ENCODE measurements at places on chromosomes 11 and 22.

DNA sequence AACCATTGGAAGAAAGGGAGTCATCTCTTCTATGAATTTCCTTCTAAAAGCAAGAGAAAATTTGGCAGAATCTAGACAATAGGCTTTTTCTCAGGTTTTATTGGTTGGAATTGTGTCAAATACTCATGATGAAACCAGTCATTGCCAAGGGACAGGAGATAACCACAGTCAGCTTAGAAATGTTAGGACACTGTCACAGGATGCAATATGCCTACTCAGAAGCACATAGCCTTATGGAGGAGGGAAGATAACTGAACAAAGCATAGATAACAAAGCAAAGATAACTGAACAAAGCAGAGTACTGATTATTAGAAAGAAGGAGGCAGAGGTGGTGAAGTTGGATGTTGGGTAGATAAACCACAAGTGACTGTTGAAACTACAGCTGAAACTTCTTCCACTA is 303.5 kb upstream of the PDGFD start:
- no peak for DNase-seq

DNA sequence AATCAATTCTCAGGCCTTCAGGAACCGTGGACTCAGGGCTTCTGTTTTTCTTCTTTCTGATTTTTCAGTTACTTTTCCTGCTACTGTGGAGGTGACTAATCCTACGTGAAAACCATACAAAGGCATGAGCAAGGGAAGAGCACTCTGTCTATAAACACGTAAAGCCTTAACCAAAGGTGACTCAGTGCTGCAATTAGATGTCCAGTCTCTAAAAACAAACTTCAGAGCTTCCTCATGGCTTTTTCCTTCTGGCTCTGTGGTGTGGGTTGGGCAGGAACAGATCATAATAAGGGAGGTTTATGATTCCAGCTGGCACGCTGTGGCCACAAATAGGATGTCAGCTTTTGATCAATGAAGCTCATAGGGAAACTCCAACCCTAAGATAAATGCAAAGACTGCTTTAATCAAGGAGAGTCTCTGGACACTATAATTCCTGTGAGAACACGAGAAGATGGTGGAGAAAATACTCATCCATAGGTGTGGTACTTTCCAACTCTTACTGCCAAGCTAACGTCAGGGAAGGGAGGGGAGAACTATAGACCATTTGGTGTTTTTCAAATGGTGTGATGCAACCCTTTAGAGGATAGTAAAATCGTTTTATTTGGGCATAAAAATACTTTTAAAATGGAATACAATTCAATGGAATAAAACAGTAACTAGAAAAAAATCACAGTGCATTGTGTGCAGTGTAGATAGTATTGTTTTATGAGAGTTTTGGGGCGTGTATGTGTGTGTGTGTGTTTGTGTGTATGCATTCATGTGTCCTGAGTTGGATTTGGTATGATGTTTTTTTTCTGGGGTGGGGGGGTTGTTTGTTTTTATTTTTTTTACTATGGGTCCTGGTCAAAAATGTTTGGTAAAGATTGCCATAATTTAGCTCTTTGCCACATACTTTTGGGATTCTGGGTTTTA is at the start of gene NXPE2:
NXPE2 (plus strand) TSS at position 403 of the 912 bp plus-strand sequence; CDS start at position 452, 49 bp downstream.
- no peak for DNase-seq

- no peak for DNase-seq
Measured at GRCh38 chr11:68956142-68956541, 24.6 kb downstream of the MRGPRD start.

- no peak for DNase-seq
Measured at GRCh38 chr22:27935897-27936296, 16.8 kb upstream of the PITPNB start.

GRCh38 chr22:49199224-49199623 is 628.4 kb downstream of the BRD1 start:
- DNase-seq, result no peak

- DNase-seq, result peak; percentile 51
Measured at GRCh38 chr11:85809863-85810262, 1.1 kb downstream of the SYTL2 start.

- no peak for DNase-seq
Measured at GRCh38 chr11:665704-666281, 28.7 kb downstream of the DRD4 start.

GRCh38 chr11:39586036-39586435 is 1873.4 kb downstream of the LRRC4C start:
- DNase-seq, result no peak

DNA sequence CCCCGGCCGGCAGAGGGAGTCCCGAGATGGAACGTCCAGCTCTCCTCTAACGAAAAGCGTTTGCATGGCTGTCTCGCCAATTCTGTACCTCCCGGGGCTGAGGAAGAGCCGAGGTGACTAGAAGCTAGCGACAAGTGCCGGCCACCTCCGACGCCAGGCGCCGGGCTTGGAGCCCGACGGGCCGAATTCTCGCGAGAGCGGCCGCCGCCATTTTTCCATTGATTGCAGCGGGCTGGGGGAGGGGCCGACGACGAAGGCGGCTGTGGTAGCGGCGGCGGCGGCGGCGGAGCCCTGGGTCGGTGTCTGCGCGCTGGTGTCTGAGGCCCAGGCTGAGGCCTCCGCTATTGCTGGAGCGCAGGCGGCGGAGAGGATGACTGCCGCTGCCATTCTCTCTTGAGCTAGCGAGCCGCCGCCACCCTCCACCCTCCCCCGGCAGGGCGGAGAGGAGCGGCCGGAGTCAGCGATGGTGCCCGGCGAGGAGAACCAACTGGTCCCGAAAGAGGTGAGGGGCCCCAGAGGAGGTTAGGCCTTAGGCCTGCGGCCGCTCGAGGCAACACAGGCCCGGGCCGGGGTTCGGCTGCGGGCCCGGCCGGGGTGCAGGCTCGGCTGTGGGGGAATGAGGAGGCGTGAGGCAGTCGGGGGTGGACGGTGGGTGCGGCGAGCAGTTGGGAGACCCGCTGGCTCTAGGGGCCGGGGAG is at the start of gene USP47:
USP47 (plus strand) TSS at position 250 of the 698 bp plus-strand sequence; CDS start at position 464, 214 bp downstream.
- peak; percentile 91 for DNase-seq

DNA sequence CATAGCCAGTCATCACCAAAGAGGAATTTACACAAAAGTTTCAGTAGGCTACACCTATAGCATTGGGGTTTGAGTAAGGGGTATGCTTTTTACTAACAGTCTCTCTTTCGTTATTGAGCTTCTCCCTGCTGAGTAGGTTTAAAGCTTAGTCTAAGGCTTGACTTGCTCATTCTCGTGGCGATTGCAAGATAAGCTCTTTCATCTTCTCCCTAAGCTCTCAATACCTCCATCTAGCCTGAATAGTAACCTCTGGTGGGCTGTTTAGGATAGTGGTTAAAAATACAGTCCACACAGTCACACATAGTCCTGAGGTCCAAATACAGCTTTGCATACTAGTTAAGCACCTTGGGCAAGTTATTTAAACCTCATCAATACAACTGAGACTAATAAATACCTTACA is 65.6 kb downstream of the IMMP1L start:
- no peak for DNase-seq

- no peak for DNase-seq
Measured at GRCh38 chr11:115267238-115267781, 236.9 kb downstream of the CADM1 start.

- no peak for DNase-seq
Measured at GRCh38 chr11:2990617-2991451, 1.3 kb downstream of the NAP1L4 start.

- DNase-seq, result no peak
Measured at GRCh38 chr11:111001986-111002611, 243.4 kb upstream of the POU2AF2 start.

GRCh38 chr11:83056204-83056603 is 15.5 kb downstream of the RAB30 start:
- DNase-seq, result no peak

DNA sequence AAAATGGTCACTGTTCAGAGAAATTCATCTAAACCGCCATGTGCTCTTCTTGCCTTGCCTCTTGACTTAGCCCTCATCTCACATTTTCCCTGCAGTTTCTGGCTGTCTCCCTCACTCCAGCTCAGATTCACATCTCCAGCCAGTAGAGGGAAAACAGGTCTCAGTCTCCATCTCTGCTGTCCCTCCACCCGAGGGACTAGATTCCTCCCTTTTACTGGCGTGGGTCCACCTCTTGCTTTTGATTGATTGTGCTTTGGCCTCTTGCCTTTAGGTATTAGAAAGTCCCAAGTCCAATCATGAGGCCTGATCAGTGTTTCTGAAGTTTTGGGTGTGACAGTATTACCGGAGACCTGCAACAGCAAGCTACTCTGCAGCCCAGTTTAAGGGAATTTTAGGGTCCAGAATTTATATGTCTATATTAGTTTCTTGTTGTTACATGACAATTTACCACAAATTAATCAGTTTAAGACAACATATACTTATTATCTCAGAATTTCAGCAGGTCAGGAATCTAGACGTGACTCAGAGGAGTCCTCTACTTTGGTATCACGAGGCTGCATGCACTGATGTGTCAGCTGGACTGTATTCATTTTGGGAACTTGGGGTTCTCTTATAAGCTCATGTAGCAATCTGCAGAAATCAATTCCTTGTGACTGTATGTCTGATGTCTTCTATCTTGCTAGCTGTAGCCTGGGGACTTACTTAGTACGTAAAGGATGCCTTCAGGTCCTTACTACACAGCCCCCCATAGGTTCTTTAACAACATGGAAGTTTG is 805.2 kb upstream of the CCDC90B start:
- no peak for DNase-seq

DNA sequence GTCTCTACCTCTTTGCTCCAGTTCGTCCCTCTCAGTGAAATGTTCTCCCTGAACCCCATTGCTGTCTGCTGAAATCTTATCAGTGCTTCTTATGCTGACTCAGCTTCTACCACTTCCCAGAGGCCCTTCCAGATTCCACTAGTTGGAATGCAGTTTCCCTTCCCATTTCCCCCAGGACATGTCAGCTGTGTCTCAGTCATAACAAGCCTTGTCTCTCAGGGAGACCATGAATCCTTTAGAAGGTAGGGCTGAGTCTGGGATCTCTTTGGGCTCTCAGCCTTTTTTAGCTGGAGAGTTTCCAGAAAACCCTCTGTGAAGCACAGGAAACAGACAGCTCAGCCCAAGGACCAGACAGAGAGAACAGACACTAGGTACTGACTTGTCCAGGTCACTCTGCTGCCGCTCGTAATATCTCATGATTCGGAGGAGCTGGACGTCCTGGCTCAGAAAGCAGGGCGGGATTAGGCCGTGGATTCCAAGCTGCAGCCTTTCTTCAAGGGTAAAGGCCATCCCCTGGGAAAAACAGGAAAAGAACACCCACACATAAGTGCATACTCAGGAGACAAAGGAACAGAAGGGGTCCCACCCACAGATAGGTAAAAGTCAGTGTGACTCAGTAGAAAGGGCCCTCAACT is 113.0 kb downstream of the ME3 start:
- no peak for DNase-seq

- no peak for DNase-seq
Measured at GRCh38 chr22:44786610-44787009, 34.2 kb downstream of the ARHGAP8 start.

DNA sequence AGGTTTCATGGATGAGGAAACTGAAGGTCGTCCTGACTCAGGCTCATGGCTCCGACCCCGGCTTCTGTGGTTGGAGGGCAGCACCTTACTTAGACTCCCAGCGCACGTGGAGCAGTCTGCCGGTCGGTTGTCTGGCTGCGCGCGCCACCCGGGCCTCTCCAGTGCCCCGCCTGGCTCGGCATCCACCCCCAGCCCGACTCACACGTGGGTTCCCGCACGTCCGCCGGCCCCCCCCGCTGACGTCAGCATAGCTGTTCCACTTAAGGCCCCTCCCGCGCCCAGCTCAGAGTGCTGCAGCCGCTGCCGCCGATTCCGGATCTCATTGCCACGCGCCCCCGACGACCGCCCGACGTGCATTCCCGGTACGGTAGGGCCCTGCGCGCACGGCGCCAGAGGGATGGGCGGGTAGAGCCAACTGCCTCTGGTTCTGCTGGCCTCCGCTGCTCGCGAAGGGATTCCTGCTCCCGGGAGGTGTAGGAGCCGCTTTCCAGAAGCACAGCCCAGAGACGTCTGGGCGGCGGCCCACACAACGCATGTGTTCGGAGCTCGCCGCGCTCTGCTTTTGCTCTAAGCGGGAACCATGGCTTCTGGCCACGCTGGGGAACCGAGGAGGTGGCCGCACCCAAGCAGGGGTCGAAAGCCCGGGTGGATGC is at the start of gene LDHA:
LDHA (plus strand) TSS at position 289 of the 653 bp plus-strand sequence. CDS start 2,280 bp downstream, outside the sequence.
- DNase-seq, result peak; percentile 98

DNA sequence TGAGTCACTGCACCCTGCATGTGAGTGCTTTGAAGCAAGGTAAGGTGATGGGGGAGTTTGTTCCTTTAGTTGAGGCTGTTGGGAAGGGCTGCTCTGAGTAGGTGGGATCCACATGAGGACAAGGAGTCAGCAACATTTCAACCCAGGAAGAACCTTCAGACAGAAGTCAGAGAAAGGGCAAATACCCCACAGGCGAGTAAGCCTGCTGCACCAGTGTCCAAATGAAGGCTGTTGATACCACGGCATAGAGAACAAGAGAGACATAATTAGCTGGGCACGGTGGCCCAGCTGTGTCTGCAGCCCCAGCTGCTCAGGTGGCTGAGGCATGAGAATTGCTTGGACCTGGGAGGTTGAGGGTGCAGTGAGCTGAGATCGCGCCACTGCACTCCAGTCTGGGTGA is 54.3 kb upstream of the CLMP start:
- no peak for DNase-seq

- no peak for DNase-seq
Measured at GRCh38 chr11:86182976-86183584, 61.5 kb upstream of the EED start.

GRCh38 chr22:48156603-48157355 is 1394.3 kb downstream of the TBC1D22A start:
- no peak for DNase-seq

GRCh38 chr11:61119571-61119970 is 17.3 kb downstream of the CD5 start:
- DNase-seq, result no peak

DNA sequence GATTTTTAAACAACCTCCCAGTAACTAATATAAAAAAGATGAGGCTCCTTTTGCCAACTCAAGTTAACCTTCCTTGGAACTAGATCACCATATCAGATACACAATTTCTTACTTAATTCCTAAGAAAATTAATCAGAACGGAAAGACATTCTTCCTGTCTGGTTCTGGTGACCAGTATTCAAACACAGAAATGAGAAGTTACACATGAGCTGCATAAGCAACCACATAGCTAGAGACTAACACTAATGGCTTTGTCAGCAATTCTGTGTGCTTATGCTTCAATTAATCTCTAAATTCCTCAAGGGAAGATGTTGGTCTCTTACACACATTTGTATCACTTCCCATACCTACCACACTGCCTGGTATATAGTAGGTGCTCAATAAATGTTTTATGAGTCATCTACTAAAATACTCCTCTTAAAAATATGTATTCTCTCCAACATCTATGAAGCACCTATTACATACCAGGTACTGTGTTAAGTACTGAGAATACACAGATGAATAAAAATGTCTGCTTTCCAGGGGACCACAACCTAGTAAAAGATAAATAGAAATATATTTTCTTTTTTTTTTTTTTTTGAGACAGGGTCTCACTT is 54.5 kb downstream of the GAB2 start:
- no peak for DNase-seq

DNA sequence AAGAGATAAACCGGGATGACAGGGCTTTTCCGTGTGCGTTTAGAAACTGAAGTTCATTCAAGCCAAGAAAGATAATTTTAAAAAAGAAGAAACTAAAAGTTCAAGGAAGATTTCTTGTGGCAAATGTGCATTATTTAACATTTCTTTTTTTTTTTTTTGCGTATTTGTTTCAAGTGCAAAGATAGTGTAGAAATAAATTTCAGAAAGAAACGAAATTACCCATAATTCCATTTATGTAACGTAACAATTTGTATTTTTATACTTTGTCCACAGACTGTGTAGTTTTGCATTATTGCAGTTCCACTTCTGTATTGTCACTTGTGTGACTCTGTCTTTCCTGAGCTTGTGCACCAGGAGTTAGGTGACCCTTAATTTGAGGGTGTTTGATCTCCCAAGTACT is 24.0 kb downstream of the SNAP29 start:
- no peak for DNase-seq

- no peak for DNase-seq
Measured at GRCh38 chr22:45629469-45630089, 42.1 kb upstream of the ATXN10 start.

All from C1 segment of cervical spinal cord (tissue), 14 donors.